ENCODE measurements at places on chromosomes 3 and 15. TPM values are rescaled to one million over a fixed set of nuclear protein-coding genes. Genes with fewer than 3 reads are reported as not detected.

DNA sequence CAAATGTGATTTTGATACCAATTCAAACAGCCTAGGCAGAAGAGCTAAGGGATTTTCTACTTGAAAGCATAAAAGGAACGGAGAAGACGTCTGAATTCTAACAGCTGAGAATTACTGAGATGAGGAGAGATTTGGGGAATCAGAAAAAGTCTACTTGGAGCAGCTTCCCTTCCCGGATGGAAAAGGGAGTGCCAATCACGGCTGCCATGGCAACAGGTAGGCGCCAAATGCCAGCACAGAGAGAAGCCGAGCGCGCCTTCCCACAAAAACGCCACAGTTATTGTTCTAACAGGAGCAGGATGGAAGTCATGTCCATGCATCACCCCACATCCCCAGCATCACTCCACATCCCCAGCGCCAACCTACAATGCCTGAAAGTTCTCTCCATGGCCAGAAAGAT lies 63.5 kb upstream of the PRR20G start:
- H3K27me3 ChIP-seq: no peaks in the 10 kb centered on the region
- no peak overlapping the region for H3K4me3 ChIP-seq
- no peak overlapping the region for H3K27ac ChIP-seq
- no peaks in the 10 kb centered on the region for H3K4me1 ChIP-seq
- no peak for DNase-seq

CPEB1 gene
- not detected for total RNA-seq

- H3K36me3 ChIP-seq: no peaks in the 10 kb centered on the region
- no peak overlapping the region for H3K27ac ChIP-seq
- H3K27me3 ChIP-seq: peaks cover 14% of the 10 kb centered on the region
- no peaks in the 10 kb centered on the region for H3K4me1 ChIP-seq
- no peak overlapping the region for H3K4me3 ChIP-seq
Observed at GRCh38 chr3:2945121-2945520, 165.1 kb downstream of the IL5RA start.

DNA sequence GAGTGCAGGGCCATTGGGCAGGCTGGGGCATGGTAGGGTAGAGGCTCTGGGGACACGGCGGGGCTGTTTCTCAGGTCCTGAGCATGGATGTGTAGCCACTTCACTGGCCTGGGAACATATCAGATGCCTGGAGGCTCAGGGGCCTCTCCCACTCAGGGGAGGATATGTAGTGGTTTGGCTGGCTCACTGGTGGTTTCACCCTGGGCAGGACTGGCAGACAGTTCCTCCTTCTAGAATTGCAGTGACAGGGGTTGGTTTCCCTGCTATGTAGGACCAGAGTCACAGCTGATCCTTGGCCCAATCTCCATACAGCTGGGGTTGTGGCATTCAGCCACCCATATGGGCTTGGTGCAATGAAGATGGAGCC lies 4.8 kb upstream of the ARHGAP31 start:
- peaks cover 17% of the 10 kb centered on the region for H3K36me3 ChIP-seq
- H3K27me3 ChIP-seq: peaks cover 43% of the 10 kb centered on the region
- peaks cover 18% of the 10 kb centered on the region for H3K4me1 ChIP-seq
- no peak for DNase-seq

DNA sequence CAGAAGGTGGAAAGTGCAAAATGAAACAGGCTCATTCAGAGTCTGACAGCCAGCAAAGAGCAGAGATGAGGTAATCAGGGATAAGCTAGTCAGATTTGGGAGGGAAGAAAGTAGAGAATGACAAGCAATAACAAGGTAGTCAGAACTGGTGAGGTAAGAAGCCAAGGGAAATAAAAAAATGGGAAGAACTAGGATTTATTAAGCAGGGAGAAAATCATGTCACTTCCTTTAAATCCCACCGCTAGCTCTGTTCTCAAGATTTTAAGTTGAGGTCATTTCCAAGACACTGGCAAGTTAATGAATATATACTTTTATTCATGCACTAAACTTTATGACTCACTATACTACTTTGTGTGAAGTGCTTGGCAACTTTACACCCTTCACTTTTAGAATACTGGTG lies 1106.8 kb downstream of the IGSF11 start:
- no peaks in the 10 kb centered on the region for H3K4me1 ChIP-seq
- no peaks in the 10 kb centered on the region for H3K36me3 ChIP-seq

NCK1 gene
- 51.3 TPM for total RNA-seq

All from activated CD4-positive, alpha-beta memory T cell treated with anti-CD3 and anti-CD28 coated beads, Interleukin-2, amount 10 ng/mL, durations not matched to agents 7 days and 5 days (primary cell).